ENCODE measurements at places on chromosomes 3 and 15.
A peak's percentile ranks its signal among the peaks of the same experiment; 100 is the strongest.

DNA sequence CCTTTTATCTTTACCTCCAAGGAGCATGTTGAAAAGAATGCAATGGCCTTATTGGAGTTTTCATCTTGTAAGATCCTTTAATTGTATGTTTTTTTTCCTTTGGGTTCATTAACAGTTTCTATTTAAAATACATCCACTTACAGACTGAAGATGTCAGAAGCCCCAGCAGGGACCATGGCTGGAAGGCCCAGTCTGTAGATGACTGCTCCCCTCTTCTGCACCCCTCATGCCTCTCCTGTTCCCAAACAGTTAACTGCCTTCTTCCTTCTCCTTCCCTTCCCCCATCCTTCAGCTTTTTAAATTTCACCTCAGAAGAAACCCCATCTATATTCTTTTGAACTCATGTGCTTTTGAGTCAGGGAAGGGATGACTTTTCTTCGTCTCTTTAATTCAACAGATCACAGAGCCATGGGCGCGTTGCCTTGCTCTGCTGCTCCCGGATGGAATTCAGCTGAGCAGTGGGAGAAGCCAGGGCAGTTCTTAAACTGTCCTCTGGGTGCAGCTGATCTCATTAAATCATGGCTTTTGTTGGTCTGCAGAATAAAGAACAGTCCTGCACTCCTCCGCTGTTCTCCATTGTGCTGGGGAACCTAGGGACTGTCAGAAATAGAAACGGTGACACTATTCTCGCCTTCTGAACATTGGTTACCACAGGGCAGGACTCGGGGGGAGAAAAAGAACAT is 71.5 kb upstream of the EIF1B start:
- DNase-seq, result no peak

DNA sequence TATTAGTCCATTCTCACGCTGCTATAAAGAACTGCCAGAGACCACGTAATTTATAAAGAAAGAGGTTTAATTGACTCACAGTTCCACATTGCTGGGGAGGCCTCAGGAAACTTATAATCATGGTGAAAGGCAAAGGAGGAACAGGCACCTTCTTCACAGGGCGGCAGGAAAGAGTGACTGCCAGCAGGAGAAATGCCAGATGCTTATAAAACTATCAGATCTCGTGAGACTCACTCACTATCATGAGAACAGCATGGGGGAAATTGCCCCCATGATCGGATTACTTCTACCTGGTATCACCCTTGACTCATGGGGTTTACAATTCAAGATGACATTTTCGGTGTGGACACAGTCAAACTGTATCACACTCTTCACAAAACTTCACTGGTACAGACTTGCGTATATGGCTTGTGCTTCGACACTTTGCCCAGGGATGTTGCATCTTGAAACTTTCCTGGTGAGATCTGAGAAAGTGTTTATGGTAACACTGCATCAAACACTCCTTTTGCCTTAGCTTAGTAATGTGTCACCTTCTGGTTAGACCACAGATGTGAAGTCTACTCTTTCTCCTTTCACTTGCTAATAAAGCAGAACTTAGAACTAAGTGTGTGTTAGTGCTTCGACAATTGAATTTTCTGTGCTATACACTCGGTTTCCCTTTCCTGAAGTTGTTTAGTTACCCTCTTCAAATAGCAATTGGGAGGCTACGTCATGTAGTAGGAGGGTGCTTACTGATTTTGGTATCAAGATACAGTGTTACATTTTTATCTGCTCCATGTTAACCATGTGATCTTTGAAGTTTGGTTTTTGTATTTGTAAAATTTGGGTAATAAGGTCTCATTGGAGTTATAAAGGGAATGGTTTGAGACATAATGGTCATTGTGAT is 185.7 kb downstream of the LPP start:
- no peak for DNase-seq

- DNase-seq, result no peak
Observed at GRCh38 chr3:42923606-42924005, 17.7 kb downstream of the ZNF662 start.

- DNase-seq, result no peak
Observed at GRCh38 chr3:170046269-170047132, 8.7 kb downstream of the GPR160 start.

DNA sequence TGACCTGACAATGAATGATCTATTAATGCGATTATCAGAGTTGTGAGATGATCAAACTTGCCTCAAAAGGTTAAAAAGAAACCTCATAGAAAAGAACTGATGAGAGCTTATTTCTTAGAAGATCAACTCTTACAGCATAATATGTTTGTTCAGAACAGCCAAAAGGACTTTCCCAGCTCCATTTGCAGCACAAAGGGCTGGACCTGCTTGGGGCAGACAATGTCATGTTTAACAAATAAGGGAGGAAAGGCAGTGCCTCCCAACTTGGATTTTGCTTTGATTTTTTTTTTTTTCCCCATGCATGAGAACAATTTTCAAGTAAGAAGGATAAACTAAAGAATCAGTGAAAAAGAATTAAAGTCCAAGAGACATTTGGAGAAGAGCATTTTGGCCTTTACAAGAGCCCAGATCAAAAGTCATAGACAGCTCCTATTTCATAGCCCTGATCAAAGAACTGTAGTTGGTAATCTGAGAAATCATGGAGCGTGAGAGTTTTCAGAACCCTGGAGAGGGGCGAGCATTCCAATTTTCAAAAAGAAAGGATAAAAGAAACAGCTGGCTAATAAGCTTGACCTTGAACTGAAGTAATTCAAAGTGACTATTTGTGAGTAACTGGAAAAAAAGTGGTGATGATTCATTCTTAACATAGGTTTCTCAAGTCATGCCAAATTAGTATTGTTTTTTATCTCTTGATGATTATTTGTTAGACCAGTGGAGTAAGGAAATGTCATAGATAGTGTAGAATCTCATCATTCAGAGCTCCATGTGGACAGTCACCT is 136.0 kb upstream of the CFAP20DC start:
- DNase-seq, result no peak

- no peak for DNase-seq
Observed at GRCh38 chr15:64599716-64600115, 139.3 kb downstream of the ZNF609 start.

DNA sequence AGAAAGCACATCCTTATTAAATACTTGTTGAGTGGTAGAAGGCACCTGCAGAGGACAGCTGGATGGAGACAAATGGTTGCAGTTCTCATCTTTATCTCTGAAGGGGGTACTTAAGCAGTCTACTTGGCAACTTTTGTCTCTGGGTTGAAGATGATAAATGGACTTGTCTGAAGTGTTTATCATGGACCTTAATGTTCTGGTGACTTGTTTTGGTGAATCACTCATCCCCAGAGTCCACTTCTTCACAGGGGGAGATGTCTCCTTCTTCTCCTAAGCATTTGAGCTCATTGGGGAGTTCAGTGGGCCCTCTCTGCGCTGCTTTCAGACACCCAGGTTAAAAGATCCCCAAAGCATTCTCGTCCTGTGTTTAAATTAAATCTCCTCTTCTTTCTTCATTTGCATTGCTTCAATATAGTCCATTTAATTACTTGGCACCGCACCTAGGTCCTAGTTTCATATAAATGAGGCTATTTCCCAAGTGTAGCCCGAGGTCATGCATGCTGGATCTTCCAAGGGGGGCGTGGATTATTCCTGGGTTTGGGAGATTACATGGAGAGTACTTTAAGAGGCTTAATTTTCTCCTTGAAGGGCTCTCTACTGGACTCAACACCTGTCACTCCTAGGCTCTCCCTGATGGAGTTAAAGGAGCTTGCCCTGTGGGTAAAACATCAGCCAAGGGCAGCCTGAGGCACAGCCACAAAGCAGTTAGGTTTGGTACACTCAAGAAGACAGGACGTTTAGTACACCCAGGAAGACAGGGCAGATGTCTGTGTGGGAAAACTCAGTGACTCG is 239.3 kb upstream of the C2CD4B start:
- DNase-seq, result no peak

- DNase-seq, result no peak
Observed at GRCh38 chr3:186169379-186169778, 60.5 kb upstream of the ETV5 start.

GRCh38 chr3:58271901-58272501 is 34.0 kb upstream of the RPP14 start:
- peak; percentile 68 for DNase-seq

DNA sequence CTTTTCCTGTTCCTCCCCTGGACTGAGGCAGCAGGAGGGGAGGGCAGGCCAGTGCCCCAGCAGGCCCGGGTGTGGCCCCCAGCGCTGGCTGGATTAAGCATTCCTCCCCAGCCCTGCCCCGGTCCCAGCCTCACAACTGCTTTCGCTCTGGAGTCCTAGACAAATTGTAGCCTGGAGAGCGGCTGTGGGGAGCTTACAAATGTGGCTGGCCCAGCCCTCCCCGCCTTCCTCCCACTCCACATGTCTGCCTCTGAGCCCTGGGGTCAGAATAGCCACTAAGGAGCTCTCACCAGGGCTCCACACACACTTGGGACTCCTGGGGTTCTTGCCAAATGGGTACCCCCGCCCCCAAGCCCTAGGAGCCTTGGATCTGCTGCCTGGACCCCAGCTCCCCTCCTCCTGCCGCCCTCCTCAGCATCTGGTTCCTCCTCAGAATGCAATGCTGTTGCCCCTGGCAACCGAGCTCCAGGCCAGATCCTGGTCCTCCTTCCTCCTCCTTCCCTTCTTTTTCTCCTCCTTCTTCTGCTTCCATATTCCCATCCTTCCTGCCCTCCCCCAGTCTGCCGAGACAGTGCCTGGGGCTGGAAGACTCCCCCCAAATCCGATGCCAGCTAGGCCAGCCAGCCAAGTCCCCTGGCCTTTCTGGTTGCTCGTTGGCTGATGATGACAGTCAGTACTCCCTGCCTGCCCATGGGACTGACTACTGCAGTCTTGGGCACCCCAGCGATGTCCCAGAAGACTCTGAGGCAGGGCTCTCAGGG is 91.1 kb downstream of the LINGO1 start:
- no peak for DNase-seq

- peak; percentile 3 for DNase-seq
Observed at GRCh38 chr3:56005196-56005805, 463.0 kb downstream of the ERC2 start.

- peak; percentile 21 for DNase-seq
Observed at GRCh38 chr3:27500035-27500434, 15.9 kb upstream of the SLC4A7 start.

- DNase-seq, result peak; percentile 12
Observed at GRCh38 chr3:111712294-111713167, 117.4 kb upstream of the ZBED2 start.

DNA sequence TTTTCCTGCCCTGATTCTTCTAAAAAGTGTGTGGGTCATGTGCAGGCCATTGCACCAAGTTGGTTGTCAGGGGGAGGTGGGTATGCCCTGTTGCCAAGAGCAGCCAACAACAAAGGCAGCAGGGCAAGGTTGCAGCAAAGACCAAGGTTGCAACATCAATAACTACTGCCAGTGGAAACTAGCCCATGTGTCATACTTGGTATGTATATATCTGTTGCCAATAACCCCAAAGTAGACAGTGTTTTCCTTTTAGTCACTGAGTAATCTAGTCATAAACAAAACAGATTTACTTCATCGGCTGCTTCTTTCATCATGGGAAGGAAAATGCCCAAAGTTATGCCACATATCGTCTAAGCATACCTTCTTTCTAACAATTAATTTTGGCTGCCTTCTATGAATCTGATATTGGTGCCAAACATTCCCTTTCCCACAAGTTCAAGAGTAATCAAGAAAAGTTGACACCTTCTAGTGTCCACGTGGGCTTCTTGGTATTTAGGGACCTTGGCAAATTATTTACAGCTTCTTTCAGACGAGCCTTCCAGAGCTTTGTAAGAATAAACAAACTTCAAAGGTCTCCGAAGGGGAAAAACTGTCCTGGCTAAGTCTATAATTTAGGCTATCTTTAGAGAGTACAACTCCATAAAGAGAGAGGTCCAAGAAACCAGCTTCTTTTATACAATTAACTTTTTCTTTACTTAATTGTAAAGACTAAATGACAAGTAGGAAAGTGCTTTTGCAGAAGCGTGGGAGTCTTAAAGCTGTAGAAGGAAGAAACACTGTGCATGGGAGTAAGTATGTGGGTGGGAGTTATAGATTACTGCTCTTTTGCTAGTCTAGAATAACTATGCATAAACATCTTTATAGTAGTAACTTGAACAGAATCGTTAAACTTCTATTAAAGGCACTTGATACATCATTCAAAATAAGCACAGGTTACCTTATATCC is 10.0 kb upstream of the MBNL1 start:
- DNase-seq, result peak; percentile 94

DNA sequence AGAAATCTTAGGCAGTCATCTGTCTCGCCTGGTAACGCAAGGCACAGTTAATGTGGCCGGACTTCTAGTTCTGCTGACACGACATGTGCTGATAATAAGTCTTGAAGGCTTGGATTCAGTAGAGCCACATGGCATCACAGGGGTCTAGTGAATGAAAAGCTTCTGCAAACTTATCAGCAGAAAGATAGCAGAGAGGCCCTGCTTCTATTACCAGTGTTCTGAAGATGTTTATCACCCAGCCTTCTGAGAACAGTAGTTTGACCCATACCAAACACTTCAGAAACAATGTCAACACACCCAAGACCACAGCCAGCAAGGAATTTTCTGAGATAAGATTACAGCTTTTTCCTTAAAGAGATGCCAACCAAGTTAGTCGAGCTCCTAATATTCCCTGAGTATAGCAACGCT is 102.7 kb upstream of the UMPS start:
- no peak for DNase-seq

GRCh38 chr15:41263891-41264351 is 32.9 kb downstream of the CHP1 start:
- DNase-seq, result peak; percentile 44

DNA sequence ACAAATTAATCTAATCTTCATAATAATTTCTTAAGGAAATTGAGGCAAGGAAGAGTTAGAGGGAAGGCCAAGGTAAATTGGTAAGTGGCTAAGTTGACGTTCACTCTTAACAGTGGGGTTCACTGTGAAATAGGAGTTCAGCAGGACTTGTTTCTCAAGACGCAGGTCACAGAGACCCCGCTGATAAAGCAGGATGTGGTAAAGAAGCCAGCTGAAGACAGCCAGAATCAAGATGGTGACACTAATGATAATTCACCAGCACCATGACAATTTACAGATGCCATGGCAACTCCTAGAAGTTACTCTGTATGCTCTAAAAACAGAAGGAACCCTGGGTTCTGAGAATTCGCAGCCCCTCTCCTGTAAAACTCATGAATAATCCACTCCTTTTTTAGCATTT is 100.1 kb upstream of the CTDSPL start:
- DNase-seq, result no peak

DNA sequence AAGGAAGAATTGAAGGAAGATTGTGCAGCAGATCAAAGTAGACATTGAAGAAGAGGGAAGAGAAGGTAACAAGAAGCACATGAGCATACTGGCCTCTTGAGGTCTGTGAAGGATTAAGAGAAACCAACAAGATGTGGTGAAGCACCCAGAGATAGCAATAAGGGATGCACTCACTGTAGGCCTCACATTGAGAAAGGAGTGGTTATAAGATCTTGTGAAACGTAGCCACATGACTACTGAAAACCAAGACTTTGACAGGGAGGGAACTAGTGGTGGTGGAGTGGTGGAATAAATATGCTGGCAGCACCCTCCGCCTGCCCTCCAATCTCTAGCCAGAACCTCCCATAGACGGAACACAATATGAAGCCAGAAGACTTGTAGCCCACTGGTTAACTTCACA is 651.2 kb downstream of the DIPK2A start:
- DNase-seq, result peak; percentile 17

DNA sequence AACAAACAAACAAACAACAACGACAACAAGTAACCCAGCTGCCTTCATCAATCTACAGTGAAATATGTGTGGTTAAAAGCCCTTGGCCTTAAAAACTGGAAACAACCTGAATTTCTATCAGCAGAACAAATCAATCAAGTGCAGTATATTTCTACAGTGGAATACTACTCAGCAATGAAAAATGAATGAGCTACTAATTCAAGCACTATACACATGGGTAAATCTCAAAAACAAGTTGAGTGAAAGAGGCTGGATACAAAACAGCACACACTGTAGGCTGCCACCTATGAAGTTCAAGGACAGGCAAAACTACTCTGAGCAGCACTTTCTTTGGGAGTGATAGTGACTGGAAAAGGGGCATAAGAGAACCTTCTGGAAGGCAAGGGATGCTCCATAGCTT is 395.5 kb upstream of the PROK2 start:
- DNase-seq, result no peak

Measured in NB4 (cell line).